ENCODE measurements at places on chromosomes 6 and 20.

DNA sequence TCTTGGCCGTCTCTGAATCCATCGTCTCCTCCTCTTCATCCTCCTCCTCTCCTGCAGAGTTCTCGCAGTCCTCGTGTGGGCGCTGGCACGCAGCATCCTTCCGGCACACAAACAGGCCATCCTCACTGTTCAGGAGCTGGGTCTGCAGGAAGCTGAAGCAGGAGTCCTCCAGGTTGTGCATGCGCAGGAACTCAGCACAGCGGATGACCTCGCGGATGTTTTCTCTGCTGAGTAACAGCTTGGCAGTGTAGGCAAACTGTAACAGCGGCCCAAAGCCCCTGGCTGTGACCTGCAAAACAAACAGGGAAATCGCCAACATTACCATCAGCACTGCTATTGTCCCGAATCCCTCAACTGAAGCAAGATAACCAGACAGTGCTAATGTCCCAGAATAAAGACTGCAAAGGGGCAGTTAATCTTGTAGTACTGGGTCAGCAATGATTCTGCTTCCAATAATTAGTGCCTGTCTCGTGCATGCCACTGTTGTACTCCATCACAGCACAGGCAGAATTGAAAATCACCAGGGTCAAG is 57.4 kb downstream of the GJA10 start:
- no peak for DNase-seq

- DNase-seq = no peak
Observed at GRCh38 chr20:36808317-36809257, 35.0 kb upstream of the DSN1 start.

GRCh38 chr20:33622705-33623365 is 39.3 kb upstream of the C20orf144 start:
- no peak for DNase-seq

DNA sequence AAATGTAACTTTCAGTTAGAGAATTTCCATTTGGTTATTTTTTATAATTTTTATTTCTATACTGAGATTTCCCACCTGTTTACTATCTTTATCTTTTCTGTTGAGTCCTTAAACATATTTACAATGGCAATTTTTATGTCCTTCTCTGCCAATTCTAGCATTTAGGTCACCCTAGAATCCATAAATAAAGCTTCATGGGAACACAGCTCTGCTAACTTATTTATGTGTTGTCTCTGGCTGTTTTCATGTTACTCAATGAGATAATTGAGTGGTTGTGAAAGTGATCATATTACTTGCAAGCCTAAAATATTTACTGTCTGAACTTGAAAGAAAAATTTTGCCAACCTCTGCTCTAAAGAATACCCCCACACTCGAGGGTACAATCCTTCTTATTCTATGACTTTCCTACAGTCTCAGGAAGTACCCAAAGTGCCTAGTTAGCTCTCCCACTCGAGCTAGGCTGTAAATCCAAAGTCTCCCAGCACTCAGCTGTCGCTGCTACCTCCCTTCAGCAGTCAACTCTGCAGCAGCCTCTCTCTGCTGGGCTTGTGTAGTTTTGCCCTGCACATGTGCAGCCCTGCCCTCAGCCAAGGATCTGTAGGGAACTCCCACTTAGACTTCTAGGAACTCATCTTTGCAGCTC is 53.5 kb upstream of the GCLC start:
- no peak for DNase-seq

DNA sequence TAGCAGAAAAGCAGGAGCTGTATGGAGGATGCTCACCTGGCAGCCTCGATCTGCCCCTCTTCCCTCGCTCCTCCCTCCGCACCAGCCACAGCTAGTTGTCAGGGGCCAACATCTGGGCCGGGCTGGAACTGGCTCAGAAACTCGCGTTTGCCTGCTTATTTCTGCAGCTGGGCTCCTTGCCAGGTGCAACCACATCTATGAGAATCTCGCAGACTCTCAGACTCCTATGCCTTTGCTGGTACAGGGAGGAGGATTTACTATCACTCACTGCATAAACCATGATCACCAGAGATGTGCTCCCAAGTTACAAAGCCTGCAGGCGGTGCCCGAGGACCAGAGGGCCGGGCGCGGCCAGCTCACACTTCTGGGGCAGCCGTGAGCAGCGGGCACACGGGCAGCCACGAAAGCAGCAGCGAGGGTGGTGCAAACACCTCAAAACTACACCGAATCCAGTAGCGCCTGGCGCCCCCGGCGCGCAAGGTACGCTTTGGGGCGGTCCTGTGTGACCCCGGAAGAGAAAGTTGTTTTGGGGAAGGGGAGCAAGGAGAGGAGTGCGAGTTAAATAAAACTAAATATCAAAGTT is 577 bp upstream of the LRRC1 start:
- peak; percentile 68 for DNase-seq

GRCh38 chr6:72966628-72967280 is 258.5 kb downstream of the KHDC1L start:
- no peak for DNase-seq

- peak; percentile 19 for DNase-seq
Observed at GRCh38 chr20:44691424-44692423, 23.4 kb upstream of the CCN5 start.

DNA sequence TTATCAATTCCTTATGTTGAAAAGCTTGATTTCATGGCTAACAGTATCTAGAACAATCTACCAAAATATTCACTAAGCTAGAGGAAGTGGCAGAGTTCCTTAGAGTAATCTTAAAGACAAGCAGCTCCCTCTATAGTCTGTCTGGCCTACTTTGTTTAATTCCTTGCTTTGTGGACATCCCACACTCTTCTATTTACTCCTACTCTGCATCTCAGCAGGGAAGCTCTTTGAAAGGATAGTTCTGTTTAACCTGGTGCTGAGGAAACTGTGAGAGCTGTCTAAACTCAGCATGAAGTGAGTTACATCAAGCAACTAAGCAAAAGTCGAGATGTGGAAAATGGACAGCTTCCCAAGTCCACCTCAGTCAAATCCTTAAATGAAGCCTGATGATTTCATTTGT is 4.3 kb downstream of the REV3L start:
- peak; percentile 38 for DNase-seq

GRCh38 chr6:68533339-68533795 is 101.7 kb upstream of the ADGRB3 start:
- DNase-seq = no peak

GRCh38 chr6:155237613-155238012 is 26.2 kb upstream of the CLDN20 start:
- no peak for DNase-seq

DNA sequence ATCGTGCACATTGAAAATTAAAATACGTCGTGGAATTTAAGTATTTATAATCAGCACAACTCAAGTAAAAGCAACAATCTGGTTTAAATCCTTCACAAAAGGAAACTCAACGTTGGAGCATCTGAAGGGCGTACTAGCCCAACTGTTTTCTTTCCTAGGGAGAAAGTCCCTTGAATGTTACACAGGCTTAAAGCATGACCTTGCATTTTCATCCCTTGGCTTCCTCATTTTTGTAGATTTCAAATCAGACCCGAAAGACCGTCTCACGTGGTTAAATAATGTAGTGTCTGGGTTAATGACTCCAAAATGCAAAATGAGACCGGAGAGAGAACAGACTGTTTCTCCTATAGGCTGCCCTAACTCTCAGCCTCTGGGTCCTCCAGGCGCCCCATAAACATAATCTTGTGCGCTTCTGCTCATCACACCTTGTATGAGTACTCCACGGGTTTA is 249.2 kb upstream of the RREB1 start:
- DNase-seq = no peak

DNA sequence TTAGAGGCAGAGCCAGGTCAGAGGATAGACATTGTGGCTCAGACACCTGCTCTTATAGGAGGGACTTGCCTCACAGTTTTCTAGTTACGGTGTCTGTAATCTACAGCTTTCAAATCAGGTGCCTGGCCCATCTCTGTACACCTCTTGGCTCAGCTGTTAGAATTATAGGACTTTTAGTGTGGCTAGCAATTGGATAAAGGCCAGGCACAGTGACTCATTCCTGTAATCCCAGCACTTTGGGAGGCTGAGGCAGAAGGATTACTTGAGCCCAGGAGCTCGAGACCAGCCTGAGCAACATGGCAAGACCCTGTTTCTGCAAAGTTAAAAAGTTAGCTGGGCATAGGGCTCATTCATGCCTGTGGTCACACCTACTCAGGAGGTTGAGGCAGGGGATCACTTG is 20.0 kb downstream of the BRPF3 start:
- no peak for DNase-seq

DNA sequence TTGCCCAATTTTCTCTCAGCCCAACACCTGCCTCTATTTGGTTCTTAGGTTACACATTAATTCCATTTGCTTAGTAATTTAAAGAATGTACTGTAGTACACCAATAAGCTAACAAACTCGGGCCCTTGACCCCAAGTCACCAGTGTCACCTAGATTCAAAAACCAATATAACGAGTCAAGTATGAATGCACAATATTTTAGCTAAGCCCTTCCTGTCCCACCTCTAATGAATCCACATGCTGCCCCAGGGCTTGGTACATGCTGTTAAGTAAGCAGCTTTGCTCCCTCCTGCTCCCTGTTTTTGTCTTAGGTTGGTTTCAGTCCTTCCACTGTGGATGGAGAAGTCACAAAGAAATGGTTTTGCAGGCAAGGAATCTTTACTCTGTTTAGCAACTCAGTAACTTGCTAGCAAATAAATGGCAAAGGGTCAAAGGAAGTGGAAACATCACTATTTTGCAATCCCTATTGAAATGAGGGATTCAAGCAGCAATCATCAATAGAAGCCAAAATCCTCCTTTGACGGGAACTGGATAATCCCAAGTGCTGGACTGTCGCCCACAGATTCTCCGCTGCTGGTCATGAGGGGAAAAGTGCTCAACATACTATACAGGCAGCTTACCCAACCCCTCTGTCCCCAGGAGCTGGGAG is 5.0 kb upstream of the MPC1 start:
- DNase-seq = no peak

DNA sequence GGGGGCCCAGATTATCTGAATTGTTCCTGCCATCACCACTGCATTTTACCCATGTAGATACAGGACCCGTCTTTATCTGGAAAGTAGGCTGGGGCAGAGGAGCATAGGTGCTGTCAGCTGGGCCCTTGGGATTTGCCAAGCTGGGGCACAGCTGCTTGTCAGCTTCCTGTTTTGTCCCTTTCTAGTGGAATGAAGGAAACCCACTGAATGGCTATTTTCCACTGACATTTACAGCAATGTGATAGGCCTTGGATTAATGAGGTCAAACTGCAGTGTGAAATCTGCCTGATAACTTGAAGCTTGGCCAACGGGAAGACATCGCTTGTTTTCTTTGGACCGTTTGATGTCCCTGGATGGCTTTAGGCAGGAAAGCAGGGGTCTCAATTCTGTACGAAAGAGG is 6.7 kb downstream of the PPP1R16B start:
- DNase-seq = no peak

DNA sequence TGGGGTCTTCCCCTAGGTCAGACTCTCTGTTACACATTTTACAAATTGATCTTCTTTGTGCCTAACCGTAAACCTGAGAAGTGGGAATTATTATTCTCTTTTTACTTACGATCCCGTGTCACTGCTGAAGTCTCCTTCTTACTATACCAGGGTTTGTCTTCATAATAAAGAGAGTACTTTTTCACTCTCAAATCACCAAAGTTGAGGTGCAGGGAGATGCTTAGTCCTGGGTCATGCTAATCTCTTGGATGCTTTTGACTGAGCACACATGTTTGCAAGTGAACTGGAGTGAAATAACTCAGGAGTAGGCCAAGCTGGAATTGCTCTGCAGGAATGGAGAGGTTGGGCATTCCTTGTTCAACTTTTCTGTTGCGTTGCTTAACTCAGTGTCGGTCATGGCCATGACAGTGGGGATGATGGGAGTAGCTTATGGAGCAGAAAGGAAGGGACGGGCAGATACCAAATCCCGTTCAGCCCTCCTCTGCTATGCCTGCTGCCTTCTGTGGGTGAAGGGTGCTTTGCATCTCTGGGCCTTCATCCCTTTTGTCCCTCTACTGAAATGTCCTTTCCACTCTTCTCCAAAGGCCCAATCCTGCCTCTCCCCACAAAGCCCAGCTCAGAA is 15.2 kb upstream of the TAGAP start:
- DNase-seq = no peak

GRCh38 chr6:112909781-112910180 is 562.7 kb downstream of the RFPL4B start:
- no peak for DNase-seq

- DNase-seq = no peak
Observed at GRCh38 chr6:39203436-39204159, 25.7 kb downstream of the KCNK5 start.

DNA sequence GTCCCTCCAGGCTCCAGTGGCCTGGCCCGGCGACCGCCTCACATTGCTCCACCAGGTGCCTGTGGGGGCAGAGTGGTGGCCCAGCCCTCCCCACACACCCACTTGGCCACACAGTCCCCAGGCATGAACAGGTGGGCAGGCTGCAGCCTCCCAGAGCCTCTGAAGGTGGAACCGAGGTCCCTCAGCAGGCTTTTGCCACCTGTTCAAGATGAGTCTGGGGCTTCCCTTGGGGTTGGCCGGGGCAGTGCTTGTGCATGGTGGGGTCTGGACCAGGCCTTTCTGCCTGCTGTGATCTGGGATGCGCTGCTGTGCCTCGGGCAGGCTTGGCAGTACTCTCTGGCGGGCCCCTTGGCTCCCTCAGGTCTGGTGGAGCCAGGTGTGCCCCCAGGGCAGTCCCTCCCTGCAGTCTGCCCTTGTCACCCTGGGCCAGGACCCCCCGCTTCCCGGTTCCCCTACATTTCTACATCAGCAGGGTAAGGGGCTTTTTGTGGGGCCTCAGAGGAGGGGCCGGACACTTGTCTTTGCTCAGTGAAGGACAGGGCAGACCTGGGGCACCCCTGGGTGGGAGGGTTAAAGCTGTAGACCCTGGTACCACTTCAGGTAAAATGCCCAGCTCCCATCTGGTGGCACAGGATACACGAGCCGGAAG is 2.7 kb upstream of the COL9A3 start:
- DNase-seq = no peak
